ENCODE measurements at places on chromosomes 3 and 15.

GRCh38 chr3:195760345-195761122, 39.8 kb downstream of the MUC20 start:
- DNase-seq, result no peak

GRCh38 chr3:52857133-52857532, 22.3 kb upstream of the MUSTN1 start:
- DNase-seq, result no peak

DNA sequence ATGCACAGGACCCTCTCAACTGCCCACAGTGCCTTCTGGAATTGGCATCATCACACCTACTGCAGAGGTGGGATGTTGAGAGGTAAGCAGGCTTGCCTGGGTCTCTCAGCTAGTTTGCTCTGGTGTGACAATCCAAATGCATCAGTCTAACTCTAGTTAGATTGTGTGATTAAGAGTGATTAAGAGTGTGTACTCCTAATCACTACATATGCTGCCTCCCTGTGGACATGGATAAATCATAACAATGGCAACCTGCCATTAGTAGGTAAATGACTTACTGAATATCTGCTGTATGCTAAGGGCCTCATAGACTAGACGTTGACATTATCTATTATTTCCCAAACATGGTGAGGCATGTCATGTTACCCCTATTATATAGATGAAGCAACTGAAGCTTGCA, 342.1 kb downstream of the OCA2 start:
- DNase-seq, result no peak

DNA sequence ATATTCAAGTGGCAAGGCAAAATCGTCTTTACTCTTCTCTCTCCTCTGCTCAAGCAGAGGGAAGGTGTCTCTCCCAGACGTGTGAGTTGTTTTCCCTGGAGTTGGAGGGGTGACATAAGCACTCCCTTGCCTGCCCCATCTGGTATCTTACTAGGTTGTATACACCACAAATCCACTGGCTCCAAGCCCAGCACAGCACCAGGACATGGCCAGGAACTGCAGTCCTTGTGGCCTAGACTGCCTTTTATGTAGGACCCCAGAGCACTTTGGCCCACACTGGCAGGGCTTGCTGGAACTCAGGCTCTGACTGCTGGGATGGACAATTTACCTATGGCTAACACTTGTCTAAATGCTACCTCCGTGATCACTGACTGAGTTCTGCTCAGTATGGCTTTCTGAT, 34.0 kb downstream of the DZIP3 start:
- DNase-seq, result no peak

GRCh38 chr3:144324076-144324475, 352.5 kb downstream of the DIPK2A start:
- no peak for DNase-seq

DNA sequence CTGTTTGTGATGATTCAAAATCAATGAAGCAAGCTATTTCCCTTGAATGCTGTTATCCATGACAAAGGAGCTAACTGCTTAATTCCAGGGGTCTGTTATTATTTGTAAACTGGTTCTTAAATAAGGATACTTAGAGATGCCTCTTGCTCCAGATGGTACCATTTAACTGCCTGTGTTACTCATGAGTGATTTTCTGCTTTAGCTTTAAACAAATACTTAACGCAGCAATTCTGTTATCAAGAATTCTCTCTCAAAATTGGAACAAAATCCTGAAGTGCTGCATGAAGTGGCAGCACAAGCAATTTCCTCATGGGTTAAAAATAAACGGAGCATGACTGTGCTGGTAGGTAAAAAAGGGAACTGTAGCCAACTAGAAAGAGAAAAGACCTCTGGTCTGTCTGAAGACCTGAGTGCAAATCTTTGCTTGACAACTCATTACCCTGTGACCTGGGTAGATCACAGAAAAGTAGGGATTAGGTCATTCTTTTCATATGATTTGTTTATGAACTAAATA, 62.5 kb upstream of the GBE1 start:
- DNase-seq, result no peak

DNA sequence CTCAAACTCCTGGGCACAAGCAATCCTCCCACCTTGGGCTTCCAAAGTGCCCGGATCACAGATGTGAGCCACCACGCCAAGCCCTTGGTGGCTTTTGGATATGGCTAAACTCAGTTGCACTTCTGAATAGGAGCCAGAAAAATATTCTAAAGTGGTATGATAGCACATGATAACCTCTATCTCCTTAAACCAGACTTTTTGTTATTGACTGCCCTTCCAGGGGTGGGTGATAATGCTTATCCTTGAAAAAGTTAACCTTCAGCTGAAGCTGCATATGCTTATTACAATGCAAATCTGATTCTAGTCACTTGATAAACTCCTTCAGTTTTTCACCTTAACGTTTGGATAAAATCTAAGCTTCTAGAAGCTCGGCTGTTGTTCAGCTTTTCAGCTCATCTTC, 6.3 kb downstream of the CCNB2 start:
- DNase-seq, result no peak

GRCh38 chr15:54347082-54347827, 369.0 kb downstream of the UNC13C start:
- no peak for DNase-seq

DNA sequence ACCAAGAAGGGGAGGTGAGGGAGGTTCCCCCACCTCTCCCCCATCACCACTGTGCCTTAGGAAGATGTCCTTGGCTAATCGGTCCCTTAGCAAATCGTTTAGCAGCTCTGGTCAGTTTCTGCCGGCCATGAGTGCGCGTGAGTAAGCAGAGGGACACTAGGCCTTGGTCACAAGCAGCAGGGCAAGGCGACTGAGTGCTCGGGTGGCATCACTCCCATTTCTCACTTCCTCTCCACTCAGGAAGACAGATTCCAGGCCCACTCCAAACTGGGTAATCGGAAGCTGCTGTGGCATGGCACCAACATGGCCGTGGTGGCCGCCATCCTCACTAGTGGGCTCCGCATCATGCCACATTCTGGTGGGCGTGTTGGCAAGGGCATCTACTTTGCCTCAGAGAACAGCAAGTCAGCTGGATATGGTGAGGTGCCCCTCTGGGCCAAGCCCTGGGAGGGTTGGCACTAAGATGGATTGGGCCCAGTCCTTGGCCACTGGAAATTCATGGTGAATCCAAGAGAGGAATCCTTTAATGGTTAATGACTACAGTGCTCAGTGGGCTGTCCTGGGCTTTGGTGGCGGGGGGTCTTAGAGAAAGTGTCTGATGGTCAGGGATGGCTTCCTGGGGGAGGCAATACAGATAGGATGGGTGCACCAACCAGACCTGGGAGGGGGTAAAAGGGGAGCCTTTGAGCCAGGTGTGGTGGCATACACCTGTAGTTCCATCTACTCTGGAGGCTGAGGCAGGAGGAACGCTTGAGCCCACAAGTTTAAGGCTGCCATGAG, 4.0 kb downstream of the PARP3 start:
- DNase-seq, result no peak

GRCh38 chr3:124883766-124884473, 3.2 kb downstream of the ITGB5 start:
- DNase-seq, result no peak

DNA sequence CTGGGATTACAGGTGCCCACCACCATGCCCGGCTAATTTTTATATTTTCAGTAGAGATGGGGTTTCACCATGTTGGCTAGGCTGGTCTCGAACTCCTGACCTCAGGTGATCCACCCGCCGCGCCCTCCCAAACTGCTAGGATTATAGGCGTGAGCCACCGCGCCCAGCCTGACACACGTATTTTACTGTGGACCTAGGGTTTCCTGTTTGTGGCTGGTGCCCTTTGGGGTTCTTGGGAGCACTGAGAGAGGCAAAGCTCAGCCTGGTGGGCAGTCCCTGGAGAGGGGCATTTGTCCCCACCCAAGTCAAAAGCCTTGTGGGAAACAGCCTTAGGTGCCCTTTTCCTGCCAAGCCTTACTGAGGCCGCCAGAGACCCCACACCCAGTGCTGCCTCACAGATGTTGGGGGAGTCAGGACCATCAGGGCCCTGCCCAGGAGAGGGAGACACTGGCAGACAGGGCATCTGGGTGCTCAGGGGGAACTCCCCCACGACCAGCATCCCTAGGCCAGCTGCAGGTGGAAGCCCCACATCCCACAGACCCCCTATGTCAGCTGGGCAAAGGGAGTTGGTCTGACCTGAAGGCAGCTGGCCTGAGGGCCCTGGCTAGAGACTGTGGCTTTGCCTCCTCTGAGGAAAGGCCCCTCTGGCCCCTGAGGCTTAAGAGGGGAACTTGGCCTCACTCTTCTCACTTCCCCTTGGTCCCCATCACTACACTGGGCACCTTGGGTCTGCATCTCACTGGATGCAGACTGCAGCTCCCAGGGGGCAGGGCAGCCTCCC, 35.1 kb downstream of the DNAH1 start:
- DNase-seq, result no peak

Data from endothelial cell (in vitro differentiated cells).